ENCODE measurements at places on chromosomes 1 and 21.

GRCh38 chr1:3197781-3198316 lies 128.8 kb downstream of the PRDM16 start:
- DNase-seq = no peak

DNA sequence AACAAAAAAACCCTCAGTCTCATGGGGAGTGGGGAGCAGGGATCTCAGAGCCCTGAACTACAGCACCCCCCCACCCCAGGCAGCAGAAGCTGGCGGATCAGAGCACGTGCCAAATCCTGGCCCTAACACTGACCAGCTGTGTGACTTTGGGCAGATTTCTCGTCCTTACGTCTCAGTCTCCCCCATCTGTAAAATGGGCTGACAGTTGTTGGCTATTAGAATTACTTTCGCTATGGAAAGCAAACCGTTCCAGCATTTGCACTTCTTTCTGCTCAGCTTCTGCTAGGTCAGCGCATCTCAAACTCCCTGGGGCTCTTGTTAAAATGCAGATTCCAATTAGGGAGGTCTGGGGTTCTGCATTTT lies 15.5 kb downstream of the TNFRSF8 start:
- no peak for DNase-seq

- no peak for DNase-seq
Measured at GRCh38 chr1:215529571-215529970, 37.5 kb upstream of the KCTD3 start.

- no peak for DNase-seq
Measured at GRCh38 chr1:44015206-44015605, 16.1 kb downstream of the SLC6A9 start.

GRCh38 chr1:91784191-91784590 lies 101.8 kb downstream of the TGFBR3 start:
- DNase-seq = no peak

- DNase-seq = peak; percentile 82
Measured at GRCh38 chr1:226407497-226408284, at the start of gene PARP1. Gene PARP1, minus strand, starts transcription at chr1:226408093. Its CDS starts 164 bp downstream, at chr1:226407929.

DNA sequence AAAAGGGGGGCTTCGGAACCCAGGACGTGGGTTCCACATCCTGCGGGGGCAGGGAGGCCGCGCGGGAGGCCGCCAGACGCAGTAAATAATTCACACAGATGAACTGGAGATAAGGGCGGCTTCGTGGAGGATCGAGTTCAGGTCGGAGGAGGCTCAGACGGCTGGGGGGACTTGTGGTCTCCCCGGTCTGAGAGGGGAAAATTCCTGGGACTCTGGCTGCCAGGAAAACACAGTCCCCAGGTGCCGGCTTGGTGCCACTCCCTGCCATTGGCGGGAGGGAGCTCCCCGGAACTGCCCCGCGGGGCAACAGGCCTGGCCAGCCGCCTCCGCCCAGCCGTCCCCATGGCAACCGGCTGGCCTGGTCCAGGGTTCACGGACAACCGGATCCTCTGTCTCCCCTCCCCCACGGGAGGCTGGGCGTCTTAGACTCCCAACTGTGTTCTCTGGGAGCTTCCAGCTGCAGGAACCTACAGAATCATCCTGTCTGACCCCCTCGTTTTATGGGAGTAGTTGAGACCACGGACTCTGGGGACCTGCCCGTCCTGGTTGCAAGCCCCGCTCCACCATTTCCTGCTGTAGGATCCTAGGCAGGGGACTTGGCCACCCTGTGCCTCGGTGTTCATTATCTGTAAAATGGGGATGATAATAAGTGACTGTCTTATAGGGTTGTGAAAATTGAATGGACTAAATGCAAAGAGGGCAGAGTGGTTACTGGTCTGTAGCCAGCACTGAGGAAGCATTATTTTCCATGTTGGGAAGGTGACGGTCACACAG lies 9.6 kb downstream of the CAMK2N1 start:
- no peak for DNase-seq

DNA sequence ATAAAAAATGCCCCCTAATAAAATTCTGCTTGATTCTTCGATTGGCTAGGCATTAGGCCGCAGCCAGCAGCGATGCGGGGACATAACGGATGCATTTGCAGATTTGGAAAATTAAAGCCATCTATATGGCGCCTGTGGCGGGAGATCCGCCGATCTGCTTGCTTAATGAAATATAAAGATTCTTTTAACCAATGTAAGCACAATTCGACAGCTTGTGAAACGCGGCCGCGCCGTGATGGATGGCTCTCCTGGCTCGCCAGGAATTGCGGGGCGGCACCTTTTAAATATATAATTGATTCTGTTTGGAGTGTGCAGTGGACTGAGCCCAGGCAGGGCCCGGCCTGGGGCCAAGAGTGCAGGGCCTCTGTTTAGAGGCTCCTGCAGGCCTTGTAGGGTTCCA lies 8.0 kb downstream of the DMBX1 start:
- no peak for DNase-seq

DNA sequence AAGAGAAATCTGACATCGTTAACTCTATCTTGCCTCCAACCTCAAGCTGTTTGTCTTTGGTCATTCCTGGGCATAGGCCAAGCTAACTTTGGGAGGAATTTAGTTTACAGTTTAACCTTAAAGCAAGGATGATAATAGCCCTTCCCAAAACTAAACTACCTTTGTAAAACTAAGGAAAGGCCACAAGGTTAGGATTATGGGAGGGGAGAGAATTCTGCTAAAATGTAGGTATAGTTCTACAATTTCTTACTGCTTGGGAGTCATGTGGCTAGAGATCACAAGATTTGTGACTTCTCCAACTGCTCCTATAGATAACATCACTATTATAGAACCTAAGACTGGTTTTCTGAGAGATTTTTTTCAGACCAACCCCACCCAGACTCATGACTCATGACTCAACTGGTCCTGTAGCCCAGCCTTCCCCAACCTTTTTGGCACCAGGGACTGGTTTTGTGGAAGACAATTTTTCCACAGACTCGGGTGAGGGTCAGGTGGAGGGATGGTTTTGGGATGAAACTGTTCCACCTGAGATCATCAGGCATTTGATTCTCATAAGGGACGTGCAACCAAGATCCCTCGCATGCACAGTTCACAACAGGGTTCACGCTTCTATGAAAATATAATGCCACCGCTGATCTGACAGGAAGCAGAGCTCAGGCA lies 70.7 kb upstream of the MUTYH start:
- no peak for DNase-seq

DNA sequence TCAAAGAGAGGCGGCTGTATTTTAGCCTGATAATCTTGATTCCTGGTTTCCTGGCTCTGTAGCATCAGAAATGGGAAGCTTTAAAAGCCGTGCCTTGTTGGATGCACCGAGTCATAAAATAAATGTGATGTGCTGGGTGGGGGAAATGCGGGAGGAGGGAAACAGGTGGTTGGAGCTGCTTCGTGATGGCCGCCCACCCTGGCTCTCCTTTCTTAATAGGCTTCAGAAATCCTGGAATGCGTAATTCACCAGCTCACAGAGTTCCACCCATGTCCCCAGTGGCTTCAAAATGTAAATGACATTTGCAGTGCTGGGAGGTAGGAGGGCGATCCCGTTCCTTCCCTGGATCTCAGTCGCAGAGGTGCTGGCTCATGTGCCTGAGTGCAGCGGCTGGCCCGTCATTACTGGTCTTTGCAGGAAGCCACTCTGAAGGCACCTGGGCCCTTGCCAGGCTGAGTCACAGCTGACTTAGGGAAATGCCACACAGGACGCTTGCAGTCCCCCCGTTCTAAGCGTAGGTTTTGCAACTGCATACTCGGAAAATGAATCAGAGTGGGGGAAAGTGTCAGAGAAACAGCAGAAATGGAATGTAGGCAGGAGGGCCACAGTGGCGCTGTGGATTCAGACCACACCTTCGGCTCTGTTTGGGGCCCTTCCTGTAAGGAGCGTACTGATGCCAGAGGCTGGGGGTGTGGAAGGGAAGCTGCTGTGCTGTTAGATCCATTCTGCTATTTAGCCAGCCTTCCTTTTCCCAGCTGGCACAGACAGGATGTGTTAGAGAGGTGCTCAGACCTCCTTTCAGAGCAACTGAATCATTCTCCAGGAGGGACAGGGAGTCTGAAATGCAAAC lies 37.6 kb downstream of the GALNT2 start:
- DNase-seq = peak; percentile 63

GRCh38 chr1:198265073-198265661 lies 108.4 kb downstream of the NEK7 start:
- no peak for DNase-seq

DNA sequence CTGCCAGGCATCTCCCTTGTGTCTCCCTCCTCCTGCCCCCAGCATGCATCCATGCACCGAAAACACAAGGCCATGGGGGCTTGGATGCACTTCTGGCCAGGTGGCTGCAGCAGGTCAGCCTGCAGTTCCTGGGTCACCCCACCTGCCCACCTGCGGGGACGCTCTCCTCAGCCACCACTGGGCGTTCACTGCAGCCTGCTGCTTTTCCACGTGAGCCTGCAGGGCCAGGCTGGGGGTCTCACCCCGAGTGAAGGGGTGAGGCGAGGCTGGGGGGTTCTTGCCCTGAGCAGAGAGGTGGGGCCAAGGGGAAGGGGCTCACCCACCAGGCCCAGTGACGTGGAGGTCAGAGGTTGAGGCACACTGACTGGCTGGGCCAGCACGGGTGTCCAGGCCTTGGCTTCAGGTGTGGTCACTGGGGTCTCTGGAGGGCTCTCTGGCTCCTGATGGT lies 64.6 kb downstream of the WNT9A start:
- no peak for DNase-seq

DNA sequence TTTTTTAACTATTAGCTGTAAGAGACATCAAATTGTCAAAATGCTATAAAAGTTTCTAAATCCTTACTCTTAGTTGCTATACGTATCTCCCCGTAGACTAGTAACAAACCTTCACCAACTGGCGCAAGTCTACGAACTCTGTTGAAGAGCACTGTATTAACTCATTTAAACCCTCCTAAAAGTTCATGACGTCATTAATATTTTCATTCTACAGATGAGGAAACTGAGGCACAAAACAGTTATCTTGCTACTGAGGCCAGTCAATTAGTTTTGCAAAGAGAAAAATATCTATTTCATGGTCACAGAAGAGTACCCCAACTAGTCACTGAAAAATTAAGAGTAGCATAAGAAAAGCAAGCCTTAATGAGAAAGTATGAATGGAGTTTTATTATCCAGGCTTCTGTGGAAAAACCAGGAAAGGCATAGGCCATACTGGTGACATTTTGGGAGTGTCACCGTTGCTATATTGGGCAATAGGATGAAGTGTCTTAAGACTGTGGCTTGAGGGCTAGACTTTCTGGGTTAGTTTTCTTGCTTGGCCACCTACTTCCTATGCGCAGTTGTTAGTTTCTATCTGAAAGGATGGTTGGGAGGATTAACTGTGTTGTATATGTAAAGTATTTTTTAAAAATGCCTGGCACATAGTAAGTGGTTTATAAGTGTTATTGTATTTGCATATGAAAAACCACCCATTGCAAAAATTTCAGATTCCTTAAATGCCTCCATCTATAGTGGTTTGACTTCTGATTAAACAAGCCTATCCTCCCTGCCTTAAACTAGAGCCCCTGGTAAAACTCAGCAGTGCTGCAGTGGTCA lies 52.4 kb upstream of the SYT14 start:
- no peak for DNase-seq

DNA sequence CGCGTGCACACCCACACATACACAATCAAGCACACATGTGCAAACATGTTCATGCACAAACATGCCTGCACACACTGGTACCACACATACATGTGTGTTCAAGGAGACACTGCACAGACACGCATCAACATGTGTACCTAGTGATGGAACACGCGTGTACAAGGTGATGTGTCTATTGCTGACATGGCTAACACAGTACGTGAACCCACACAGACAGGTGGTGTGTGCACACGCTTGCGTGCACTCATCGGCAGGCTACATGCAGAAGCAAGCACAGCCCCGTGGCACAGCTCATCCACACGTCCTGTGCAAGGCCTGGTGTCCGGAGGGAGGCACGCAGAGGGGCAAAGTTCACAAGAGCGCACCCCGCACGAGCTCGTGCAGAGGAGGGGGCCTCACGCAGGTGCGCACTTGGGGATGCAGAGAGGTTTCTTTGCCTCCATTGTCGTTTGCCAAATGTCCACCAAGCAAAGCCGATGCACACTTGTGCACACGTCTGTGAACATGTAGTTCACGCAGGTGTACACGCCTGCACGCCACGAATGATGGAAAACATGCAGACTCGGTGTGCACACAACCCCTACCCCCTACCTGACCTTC lies 969 bp downstream of the ACAP3 start:
- DNase-seq = no peak

DNA sequence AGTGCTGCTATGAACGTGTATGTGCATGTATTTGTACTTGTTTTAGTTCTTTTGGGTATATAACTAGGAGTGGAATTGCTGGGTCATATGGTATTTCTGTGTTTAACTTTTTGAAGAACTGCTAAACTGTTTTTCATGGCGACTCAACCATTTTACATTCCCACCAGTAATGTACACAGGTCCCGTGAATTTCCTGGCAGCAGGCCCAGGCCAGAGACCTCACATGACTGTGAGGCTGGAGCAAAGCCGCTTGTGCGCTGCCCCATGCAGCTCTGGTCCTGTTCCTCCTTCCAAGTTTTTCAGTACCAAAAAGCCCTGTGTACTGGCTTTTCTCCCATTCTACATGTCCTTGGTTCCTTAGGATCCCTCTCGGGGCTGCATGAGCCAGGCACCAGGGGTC lies 29.6 kb downstream of the ACOT11 start:
- DNase-seq = no peak

- no peak for DNase-seq
Measured at GRCh38 chr1:183693521-183693920, 40.4 kb upstream of the APOBEC4 start.

DNA sequence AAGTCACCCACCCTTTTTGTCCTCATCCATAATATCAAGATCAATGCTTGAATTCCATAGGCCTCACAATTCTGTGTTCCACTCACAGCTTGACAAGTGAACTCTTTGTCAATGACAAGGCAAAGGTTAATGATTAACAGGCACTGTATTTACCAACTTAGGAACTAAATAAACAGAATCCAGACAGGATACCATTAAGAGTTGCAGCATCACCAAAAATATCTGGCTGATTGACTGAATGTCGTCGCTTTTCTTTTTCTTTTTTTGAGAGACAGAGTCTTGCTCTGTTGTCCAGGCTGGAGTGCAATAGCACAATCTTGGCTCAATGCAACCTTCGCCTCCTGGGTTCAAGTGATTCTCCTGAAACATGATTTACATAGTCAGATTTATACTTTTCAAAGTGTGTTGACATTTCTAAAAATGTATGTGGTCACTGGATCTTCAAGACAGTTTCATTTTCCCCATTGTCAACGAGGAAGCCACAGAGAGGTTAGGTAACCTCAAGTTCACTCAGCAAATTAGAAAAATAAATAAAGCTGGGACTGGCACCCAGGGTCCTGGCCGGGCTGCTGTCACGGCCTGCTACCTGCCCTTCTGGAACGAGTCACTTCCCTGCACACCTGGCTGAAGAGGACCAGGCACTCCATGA lies 81.0 kb downstream of the PDE9A start:
- DNase-seq = no peak

Data from activated gamma-delta T cell treated with Interleukin-2 at 50 U/mL for 16 hours (primary cell).